Adipocyte (in vitro differentiated cells): ENCODE measurements at places on chromosomes 11 and 22.

GRCh38 chr22:29208879-29209623, 3.4 kb downstream of the EMID1 start:
- DNase-seq, result no peak

- no peak for DNase-seq
These were observed 27.2 kb downstream of the OR52B2 start for GRCh38 chr11:6142936-6143335.

- no peak for DNase-seq
These were observed 642 bp upstream of the C11orf58 start for GRCh38 chr11:16737818-16738192.

DNA sequence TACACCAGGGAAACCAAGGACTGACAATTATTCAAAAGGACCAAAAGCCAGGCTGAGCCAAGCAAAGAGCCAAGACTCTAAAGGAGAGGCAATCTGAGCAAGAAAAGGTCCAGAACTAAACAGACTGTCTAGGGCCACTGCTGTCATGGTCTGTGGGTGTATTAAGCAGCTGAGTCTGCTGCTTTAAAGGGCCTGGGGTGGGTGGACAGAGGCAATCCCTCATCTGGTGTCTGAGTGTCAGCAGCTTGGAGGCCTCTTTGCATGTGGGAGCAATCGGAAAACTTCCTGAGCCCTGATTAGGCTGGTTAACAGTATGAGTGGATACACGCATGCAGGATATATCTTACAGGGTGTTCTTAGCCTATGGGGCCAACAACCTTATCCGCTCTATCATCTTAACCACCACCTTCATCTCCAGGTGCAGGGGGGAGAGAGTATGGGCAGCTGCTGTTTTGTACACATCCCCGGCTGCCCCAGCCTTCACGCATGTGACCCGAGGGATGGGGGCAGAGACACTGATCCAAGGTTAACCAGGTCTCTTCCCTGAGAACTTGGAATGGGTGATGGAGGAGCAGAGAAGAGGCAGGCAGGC, 67.5 kb upstream of the TIMP3 start:
- no peak for DNase-seq

DNA sequence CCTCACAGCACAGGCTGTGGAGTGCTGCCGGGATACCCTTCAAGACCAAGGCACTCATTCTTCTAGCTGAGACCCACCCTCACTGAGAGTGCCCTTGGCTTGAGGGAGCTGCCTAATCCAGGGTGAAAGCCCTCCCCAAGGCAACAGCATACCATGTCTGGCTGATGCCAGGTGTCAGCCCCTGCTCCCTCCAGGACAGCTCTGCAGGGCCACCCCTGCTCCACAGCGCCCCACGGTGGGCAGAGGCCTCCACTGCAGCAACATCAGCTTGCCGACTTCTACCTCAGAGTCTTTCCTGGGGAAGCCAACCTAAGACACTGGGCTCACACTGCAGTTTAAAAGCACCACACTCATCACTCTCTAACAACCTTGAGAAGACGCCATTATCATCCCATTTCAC, 29.0 kb downstream of the TTLL1 start:
- DNase-seq, result peak; percentile 10

DNA sequence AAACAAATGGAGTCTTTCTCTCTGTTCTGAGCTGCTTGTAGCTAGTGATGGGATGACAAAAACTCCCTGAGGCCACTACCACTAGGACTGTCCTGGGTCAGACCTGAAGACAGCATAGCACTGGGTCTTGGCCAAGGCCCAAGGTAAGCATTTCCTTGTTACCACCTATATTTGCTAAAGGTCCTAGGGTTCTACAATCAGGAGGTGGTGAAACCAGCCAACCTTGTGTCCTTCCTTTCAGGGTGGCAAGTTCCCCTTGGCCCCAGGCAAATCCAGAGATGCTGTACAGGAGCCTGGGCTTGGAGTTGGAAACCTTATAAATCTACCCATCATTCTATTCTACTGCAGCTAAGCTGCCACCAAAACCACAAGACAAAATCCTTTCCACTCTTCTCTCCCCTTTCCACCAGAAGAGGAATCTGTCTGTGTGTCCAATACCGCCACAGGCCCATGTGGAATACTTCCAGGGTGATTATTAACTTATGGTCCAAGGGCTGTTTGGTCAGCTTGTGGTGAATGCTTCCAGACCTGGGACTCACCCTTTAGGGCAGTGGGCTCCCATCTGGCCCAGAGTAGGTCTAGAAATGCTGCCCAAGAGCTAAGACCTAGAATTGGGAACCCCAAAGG, 16.8 kb downstream of the SLC22A25 start:
- DNase-seq, result no peak

GRCh38 chr22:49936018-49936972, 17.9 kb downstream of the CRELD2 start:
- peak; percentile 86 for DNase-seq

GRCh38 chr11:45779602-45780001, 25.3 kb upstream of the SLC35C1 start:
- DNase-seq, result no peak

DNA sequence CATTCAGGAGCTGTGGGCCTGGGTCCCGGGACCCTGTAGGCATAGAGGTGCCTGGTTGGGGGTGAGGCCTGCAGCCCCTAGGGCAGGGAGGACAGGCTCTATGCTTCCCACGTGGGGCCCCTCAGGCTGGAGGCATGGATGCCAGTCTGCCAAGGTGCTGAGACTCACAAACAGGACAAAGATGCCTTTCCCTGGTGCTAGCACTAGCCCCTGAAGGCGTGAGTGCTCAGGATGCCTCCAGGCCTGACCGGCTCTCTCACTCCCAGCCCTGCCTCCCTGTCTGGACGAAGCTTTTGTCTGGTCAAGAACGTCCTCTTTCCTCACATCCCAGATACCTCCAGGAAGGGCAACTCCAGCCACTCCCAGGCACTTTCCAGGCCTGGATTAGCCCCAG, 2.1 kb downstream of the CDC42BPG start:
- no peak for DNase-seq

- peak; percentile 32 for DNase-seq
These were observed 38.3 kb upstream of the NFAM1 start for GRCh38 chr22:42470366-42471082.

DNA sequence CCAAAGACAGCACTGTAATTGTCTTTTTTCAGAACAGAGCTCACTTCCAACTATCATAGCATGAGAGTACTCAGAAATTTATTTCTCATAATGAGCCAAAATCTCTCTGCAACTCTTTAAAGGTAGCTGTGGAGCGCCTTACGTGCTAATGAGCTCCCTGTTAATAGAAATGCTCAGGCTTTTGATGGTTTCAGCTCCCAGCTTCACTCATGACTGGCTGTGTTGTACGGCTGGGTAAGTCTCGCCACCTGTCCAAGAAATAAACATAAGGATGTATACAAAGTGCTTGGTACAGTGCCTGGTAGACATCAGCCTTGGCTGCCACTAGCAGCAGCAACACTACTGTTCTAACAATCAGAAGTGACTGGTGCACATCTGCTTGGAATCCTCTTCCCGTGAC, 109.4 kb downstream of the LDLRAD3 start:
- DNase-seq, result no peak

- DNase-seq, result no peak
These were observed 6.6 kb downstream of the SHANK2 start for GRCh38 chr11:71245601-71246391.

DNA sequence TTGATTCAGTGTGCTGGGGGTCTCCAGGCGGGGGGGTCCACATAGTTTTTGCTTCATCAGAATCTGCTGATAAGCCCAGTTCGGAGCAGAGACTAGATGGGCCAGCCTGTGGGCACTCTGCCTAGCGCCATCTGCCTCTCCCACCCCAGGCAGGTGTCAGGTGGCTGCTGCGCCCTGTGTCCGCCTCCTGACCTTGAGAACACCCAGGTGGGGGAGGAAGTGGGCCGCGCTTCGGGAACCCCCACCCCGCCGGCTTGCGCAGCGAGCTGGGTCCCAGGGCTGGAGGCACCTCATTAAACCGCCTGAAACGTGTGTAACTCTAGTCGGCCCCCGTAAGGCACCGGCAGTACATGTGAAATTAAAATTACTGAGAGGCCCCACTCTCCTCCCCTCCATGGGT, 113.6 kb downstream of the KCNQ1 start:
- no peak for DNase-seq

DNA sequence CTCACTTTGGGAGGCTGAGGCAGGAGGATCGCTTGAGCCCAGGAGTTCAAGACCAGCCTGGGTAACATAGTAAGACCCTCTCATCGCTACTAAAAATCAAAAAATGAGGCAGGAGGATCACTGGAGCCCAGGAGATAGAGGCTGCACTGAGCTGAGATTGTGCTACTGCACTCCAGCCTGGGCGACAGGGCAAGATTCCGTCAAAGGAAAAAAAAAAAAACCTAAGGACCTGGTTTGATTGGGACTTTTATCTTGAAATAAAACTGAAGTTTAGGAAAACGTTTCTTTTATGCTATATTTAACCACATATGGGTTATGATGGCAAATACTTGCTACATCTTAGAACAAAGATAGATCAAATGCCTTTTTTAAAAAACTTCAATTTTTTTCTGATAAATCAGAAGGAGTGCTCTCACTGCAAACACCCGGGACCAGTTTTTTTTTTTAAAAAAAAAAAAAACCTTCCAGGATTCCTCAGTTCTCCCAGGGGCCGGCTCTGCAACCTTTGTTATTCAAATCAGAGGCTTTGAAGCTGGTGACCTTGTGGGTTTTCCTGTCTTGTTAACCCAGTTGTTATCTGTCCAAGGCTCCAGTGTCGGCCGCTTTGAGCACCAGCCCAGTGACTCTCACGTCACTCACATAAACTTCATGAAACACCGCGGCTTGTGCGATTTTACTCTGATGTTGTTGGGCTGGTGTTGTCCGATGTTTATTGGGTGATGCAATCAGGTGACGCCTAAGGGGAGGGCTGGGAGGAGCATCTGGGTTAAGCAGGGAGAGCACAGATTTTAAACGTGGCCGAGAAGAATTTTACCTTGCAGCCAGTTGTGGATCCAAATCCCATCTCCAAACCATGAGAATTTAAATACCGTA, 24.7 kb upstream of the SLC22A12 start:
- DNase-seq, result peak; percentile 72

- DNase-seq, result no peak
These were observed 40.2 kb upstream of the MTNR1B start for GRCh38 chr11:92929246-92929645.

DNA sequence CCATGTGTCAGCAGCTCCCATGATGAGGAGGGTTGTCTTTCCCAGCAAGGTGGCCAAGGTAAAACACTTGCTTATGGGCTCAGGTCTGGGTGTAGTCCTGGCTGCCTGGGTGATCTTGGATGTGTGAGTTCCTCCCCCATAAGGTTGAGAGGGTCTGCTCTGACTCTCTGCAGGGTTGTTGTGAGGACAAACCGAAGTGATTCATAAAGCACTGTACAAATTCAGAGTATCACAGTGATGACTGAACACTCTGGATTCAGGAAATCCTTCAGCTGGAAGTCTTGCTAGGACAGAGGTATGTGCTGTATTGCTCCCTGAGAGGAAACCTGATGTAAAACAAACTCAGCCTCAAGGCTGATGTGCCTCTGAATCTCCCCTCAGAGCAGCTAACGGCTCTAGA, 220.9 kb upstream of the PITPNB start:
- peak; percentile 81 for DNase-seq

- DNase-seq, result no peak
These were observed 8.9 kb downstream of the IL2RB start for GRCh38 chr22:37140686-37141323.

GRCh38 chr11:91869686-91870085, 354.9 kb upstream of the FAT3 start:
- no peak for DNase-seq

- DNase-seq, result peak; percentile 96
These were observed 3.8 kb downstream of the GAL3ST3 start for GRCh38 chr11:66045177-66045639.

DNA sequence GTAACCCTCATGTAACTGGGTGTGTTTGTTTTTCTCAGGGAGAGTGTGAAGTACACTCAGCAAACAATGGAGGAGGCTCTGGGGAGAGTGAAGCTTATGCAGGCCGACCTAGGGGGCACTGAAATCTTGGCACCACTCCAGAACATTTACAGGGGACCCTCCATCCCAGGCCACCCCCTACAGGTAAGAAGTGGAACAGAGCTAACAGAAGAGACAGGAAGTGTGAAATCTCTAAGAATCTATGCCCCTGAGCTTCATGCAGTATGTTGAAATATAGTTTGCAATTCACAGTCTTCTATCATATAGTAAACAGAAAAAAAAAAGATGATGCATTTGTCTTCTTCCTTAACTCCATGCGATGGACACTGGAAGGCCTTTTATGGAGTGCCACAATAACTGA, 8.4 kb downstream of the VWA5A start:
- DNase-seq, result no peak

GRCh38 chr22:39352306-39352891, 2.6 kb downstream of the SYNGR1 start:
- no peak for DNase-seq

GRCh38 chr11:70364178-70364577, 34.2 kb upstream of the CTTN start:
- DNase-seq, result no peak

DNA sequence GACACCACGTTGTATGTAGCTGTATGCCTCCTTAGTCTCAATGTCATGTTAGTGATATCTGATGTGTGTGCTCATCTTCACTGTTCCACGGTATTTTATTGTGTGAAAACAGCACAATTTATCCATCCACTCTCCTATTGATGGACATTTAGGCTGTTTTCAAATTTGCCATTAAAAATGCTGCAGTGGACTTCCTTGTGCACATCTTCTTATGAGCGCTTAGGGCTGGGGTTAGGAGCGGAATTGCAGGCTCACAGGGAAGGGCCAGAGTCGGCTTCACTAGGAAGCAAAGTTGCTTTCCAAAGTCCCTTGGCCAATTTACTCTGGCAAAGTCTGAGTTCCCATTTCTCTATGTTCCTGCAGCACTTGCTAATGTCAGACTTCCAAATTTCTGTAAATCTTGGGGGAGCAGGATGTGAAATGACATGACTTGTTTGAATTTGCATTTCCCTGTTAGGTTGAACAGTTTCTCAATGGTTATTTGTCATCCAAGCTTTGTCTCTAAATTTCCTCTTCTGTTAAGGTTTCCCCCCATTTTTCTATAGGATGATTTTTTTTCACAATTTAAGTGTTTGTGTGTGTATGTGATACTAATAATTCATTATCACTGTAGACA, 75.4 kb downstream of the MYEOV start:
- no peak for DNase-seq

GRCh38 chr11:64631675-64632074, 40.7 kb downstream of the SLC22A12 start:
- no peak for DNase-seq

- peak; percentile 78 for DNase-seq
These were observed 36.1 kb upstream of the AMOTL1 start for GRCh38 chr11:94731880-94732601.

DNA sequence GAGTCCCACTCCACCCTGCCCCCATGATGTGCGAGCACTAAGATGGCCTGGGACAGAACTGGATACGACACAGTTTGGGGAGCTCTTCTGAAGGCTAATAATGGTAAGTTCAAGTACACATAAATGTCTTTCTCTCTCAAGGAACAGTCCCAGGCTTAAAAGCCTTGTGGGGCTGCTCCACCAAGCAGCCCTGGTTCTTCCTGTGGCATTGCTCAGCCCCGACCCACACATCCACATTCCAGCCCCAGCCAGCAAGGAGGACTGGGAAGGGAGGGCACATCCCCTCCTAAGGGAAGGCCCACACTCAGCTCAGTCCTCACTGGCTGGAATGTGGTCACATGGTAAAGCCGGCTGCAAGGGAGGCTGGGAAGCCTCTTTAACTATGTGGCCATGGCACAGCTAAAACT, 13.3 kb upstream of the MB start:
- DNase-seq, result peak; percentile 33
